CD4-positive, CD25-positive, alpha-beta regulatory T cell (primary cell): ENCODE measurements at places on chromosomes 6 and 20. TPM values are rescaled to one million over a fixed set of nuclear protein-coding genes. Genes with fewer than 3 reads are reported as not detected.

- no peaks in the 10 kb centered on the region for H3K36me3 ChIP-seq
- no peak overlapping the region for H3K27ac ChIP-seq
- H3K4me3 ChIP-seq = no peak overlapping the region
- H3K4me1 ChIP-seq = no peaks in the 10 kb centered on the region
These were observed 9.5 kb upstream of the IGF2R start for GRCh38 chr6:159959165-159959975.

RIPPLY2 gene
- total RNA-seq = not detected

- no peak overlapping the region for H3K27ac ChIP-seq
- H3K4me1 ChIP-seq = no peaks in the 10 kb centered on the region
- no peak for DNase-seq
- H3K36me3 ChIP-seq = peaks cover 6% of the 10 kb centered on the region
- no peak overlapping the region for H3K4me3 ChIP-seq
These were observed 28.4 kb upstream of the SDHAF4 start for GRCh38 chr6:70538376-70538775.

DNA sequence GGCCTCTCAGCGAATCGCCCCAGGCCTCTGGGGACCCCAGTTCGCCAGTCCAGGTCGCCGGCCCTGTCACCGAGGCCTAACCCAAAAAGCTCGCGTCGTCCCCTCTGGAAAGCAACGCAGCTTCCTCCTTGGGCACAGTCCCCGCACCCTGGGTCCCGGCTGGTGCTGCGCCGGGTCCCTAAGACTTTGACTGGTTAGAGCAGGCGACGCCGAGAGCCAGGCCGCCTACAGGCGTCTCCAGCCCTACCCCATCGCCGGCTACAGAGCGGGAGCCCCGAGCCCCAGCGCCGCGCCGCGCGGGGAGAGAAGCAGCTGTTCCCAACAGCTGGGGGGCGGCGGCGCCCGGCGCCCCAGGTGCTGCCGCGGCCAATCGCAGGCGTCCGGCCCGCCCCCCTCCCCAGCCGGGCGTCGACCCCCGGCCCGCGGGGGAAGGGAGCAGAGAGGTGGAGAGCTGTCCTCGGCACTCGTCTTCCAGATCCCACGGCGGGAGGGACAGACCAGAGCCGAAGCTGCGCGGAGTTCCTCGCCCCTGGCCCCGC, 540 bp upstream of the RBM24 start:
- H3K4me1 ChIP-seq = peaks cover 16% of the 10 kb centered on the region
- H3K27me3 ChIP-seq = peaks cover 34% of the 10 kb centered on the region
- H3K36me3 ChIP-seq = no peaks in the 10 kb centered on the region
- no peak for DNase-seq
- H3K4me3 ChIP-seq = no peak overlapping the region

DNA sequence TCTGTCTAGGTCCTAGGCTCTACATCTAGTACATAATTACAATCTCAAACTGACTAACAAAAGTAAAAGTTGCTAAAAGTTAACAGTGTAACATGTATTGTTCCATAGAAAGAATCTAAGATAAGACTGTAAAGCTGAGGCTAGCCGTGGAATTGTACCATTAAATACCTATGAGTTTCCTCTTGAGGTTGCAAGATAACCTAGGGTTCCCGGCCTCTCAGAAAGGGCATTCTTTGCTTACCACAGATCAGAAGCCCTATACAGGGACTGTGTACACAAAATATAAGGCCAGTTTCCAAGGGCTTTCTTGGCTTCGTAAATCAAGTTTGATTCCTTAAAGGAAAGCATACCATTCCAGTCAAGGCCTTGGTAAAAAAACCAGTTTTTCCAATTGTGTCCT, 11.5 kb upstream of the SLC52A3 start:
- no peaks in the 10 kb centered on the region for H3K4me1 ChIP-seq
- no peak overlapping the region for H3K4me3 ChIP-seq

DNA sequence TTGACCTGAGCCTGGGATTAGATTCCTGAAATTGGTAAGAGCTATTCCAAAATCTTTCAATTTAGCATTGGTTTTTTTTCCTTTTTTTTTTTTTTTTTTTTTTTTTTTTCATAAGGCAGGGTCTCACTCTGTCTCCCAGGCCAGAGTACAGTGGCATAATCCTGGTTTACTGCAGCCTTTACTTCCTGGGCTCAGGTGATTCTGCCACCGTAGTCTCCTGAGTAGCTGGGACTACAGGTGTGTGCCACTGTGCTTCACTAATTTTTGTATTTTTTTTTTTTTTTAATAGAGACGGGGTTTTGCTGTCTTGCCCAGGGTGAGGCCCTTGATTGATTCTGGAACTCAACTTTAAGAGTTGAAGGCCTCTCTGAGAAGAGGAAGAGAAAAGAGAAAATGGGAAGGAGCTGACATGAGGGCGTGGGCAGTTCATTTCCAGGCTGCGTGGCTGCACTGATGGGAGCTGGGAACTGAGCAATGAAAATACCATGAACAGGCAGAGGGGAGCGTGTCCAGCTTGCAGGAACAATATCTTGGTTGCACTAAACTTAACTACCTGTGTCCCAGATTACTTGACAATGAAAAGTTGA, 24.6 kb downstream of the KDM1B start:
- H3K4me3 ChIP-seq = no peak overlapping the region
- no peak for DNase-seq
- H3K4me1 ChIP-seq = no peaks in the 10 kb centered on the region
- H3K27ac ChIP-seq = no peak overlapping the region
- H3K36me3 ChIP-seq = peaks cover 3% of the 10 kb centered on the region

CNPY3 gene
- 42.9 TPM for total RNA-seq

PRDM1 gene
- total RNA-seq = 327 TPM

GRCh38 chr20:53576586-53577318, 16.9 kb downstream of the ZNF217 start:
- H3K4me1 ChIP-seq = peaks cover 72% of the 10 kb centered on the region
- H3K27ac ChIP-seq = no peak overlapping the region
- peaks cover 71% of the 10 kb centered on the region for H3K36me3 ChIP-seq
- H3K4me3 ChIP-seq = no peak overlapping the region
- H3K27me3 ChIP-seq = no peaks in the 10 kb centered on the region

DNA sequence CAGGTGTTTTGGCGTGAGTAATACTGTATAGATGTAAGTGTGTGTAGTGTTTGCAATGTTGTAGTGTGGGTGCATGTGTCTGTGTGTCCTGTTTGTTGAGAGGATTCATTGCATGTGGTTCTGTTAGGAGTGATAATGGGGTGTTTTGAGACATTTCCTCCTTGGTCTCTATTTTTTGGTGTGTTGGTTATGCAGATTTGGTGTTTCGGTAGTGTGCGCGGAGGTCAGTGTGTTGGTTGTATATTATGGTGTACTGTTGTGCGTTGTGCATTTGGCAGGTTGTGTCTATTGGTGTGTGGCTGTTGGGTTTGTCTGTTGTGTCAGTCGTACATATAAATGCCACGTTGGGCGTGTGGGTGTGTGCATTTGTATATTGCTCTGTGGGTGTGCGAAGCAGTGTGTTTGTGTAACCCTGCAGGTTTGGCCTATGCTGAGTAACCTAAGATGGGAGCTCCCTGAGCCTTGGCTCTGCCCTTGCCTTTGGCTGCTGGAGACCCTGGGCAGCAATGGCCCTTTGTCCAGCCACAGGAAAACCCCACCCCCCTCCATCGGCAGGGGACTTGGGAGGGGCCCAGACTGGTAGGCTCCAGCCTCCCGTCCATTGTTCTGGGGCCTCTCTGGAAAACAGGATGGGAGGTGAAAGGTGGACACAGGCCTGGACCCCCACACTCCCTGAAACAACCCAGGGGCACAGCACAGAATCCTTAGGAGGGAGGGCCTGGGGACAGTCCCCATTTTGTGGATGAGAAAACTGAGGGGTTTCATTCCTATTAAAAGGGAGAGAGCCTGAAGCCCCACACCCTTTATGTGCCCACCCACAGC, 10.3 kb upstream of the ID1 start:
- no peak overlapping the region for H3K27ac ChIP-seq
- H3K4me1 ChIP-seq = no peaks in the 10 kb centered on the region
- no peaks in the 10 kb centered on the region for H3K27me3 ChIP-seq
- no peak overlapping the region for H3K4me3 ChIP-seq
- H3K36me3 ChIP-seq = no peaks in the 10 kb centered on the region
- no peak for DNase-seq

DNA sequence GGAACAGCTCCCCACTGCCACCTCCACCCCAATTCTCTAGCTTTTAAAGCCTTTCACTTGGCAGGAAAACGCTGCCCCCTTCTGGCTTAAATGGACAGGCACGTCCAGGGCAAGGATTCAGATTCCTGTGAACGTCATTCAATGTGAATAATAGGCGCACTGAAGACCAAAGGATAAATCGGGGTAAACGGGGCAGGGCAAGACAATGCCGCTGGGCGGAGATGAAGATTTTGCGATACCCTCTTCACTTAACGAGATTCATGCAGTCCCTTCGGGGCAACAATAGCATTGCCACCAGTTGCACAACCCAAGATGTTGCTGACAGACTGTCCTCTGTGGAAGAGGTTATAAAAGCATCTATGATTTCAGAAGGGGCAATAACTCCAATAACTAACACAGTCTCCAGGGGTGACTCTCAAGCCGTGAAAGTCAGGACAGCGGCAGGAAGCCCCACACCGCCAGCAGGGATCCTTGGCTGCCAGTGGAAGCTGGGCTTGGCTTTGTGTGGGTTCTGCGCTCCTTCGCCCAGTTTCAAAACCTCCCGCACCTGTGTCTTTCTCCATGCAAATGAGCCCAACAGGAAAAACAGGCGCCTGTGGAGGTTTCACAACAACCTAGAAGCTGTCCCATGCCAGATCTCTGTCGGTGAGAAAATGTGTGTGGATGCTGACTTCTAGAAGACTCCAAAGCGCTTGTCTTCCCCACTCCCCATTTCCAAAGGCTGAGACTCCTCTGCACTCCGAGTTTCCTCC, 291.8 kb downstream of the BMP7 start:
- no peak overlapping the region for H3K27ac ChIP-seq
- H3K27me3 ChIP-seq = peaks cover 5% of the 10 kb centered on the region
- no peaks in the 10 kb centered on the region for H3K4me1 ChIP-seq
- H3K4me3 ChIP-seq = no peak overlapping the region
- no peak for DNase-seq

DNA sequence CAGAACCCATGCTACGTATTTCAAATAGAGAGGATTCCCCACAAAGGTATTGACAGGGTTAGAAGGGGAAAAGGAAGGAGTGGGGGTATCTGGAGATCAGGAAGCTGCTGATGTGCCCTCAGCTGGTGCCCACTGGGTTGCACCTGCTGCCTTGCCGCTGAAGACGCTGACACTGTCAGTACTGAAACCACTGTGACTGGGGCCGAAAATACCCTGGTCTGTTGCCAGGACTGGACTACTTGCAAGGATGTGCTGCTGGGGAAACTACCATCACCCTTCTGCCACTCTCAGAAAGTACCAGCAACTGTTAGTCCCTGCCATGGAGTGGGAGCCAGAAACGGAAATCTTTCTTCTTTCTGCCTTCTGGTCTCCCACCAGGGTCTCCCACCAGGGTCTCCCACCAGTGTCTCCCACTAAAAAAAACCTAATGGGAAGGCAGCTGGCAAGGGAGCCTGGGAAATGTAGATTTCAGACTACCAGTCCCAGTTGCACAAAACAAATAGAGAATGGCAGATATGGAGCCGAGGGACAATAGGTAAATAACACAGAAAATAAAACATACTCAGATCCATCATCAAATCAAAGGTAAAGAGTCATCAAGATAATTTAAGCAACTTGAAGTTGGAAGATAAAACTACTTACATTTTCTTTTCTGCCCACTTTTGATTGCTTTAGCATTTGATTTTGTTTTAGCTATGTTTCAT, 204.8 kb downstream of the TPBG start:
- H3K4me3 ChIP-seq = no peak overlapping the region
- DNase-seq = no peak
- H3K4me1 ChIP-seq = no peaks in the 10 kb centered on the region
- no peaks in the 10 kb centered on the region for H3K27me3 ChIP-seq

DNA sequence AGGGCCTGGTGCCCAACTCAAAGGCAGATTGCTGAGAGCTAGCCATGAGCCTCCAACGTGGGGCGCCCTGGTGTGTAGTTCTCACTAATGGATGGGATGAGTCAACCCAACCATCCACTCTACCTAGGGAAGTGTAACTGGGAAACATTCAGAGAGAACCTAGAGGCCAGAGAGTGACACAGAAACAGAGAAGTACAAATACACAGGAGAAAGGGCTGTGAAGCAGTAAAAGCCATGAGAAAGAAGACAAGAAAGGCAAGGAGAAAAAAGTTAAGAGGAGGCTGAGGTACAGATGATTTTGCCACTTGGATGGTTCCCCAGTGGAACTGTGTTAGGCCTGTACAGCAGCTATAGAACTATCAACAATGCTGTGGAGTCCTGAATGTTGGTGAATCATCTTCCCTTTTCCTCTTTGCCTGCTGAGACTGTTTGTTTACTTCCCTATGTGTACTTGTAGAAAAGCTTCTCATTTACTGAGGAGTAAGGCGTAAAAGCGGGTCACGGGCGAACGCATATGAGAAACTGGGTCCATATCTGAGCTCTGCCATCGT, 39.0 kb downstream of the MAN1A1 start:
- no peak overlapping the region for H3K4me3 ChIP-seq
- peaks cover 22% of the 10 kb centered on the region for H3K4me1 ChIP-seq
- H3K36me3 ChIP-seq = peaks cover 9% of the 10 kb centered on the region
- H3K27me3 ChIP-seq = no peaks in the 10 kb centered on the region
- no peak overlapping the region for H3K27ac ChIP-seq
- DNase-seq = no peak

DNA sequence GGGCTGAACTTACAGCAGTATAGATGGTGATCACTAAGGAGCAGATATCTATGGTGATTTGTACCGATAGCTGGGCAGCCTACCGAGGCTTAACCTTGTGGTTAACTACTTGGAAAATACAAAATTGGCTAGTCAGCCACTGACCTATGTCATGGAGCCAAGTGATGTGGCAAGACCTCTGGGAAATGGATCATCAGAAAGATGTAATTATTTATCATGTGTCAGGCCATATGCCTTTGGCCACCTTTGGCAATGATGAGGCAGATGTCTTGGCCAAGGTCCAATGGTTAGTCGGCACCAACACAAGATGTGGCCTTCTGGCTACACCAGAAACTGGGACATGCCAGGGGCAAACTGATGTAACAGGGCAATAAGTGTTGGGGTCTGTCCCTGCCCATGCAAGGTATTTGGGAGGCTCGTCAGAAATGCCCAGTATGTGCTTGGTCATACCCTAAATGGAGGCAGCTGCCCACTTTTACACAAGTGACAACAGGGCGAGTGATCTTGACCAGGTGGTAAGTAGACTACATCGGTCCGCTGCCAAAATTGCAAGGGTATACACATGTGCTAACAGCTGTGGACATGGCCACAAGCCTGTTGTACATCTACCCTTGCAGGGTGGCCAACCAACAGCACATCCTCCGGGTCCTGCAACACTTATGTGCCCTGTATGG, 30.1 kb downstream of the HDDC2 start:
- no peak overlapping the region for H3K27ac ChIP-seq
- H3K27me3 ChIP-seq = no peaks in the 10 kb centered on the region
- H3K4me1 ChIP-seq = no peaks in the 10 kb centered on the region
- H3K36me3 ChIP-seq = peaks cover 32% of the 10 kb centered on the region

DNA sequence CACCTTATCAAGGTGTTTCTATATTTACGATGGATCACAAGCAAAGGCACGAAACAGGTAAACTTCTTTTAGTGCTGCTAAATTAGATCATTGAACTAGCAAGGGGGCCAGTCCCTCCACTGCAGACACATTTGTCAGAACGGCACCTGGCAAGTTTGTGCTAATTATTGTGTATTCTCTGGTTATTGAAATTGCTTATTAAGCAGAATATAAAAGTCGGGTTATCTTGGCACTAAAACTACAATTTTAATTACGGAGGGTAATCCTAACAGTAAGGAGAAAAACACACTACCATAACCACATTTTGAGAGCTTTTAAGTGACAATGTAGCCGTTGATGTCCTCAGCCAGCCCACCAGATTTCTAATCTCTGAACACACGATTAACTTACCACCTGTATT, 118.9 kb upstream of the BTN3A2 start:
- no peaks in the 10 kb centered on the region for H3K27me3 ChIP-seq
- no peak overlapping the region for H3K4me3 ChIP-seq
- no peaks in the 10 kb centered on the region for H3K36me3 ChIP-seq
- no peak overlapping the region for H3K27ac ChIP-seq
- DNase-seq = no peak

PPP2R5D gene
- 35.4 TPM for total RNA-seq
